ENCODE measurements at places on chromosomes 11 and 22.

- DNase-seq, result no peak
Observed at GRCh38 chr22:17827466-17827865, 53.2 kb upstream of the BID start.

DNA sequence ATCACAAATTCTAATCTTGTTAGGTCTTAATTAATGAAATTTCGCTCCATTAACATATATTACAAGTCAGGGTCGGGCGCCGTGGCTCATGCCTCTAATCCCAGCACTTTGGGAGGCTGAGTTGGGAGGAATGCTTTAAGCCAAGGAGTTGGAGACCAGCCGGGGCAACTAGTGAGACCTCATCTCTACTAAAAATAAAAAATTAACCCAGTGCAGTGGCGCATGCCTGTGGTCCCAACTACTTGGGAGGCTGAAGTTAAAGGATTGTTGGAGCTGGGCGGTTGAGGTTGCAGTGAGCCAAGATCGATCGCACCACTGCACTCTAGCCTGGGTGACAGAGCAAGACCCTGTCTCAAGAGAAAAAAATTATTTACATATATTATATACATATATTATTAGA lies 1.9 kb downstream of the TMA7B start:
- DNase-seq, result no peak

DNA sequence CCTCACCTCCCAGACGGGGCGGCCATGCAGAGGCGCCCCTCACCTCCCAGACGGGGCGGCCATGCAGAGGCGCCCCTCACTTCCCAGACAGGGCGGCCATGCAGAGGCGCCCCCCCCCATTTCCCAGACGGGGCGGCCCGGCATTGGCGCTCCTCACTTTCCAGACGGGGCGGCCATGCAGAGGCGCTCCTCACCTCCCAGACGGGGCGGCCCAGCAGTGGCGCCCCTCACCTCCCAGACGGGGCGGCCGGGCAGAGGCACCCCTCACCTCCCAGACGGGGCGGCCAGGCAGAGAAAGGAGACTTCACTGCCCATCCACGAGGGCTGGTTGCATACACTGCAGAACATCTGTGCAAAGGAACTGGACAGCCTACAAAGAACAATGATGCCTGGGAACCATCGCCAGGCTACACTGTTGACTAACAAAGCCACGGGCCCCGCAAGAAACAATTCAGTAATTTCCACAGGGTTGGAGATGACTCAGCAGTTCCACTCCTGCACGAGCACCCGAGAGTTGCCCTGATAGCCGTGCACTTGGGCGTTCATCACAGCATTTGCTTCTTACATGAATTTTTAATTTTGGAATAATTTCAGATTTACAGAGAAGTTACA lies 58.7 kb downstream of the CTTN start:
- no peak for DNase-seq

DNA sequence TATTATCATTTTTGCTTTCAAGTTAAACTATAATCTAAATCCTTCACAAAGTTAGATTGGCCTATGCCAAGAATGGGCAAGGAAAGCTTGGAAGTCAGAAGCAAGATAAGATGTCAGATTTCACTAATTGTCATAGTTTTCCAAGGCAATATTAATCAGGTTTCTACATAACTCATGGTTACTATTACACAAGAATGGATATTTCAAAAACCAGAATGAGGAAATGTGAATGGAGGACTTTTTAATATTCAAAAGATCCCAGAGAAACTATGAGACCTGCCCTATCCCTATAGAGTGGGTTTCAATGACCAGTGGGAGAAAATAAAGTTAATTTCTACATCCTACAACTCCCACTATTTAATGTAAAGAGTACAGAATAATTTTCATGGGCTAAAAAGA lies 203.2 kb downstream of the CASP12 start:
- DNase-seq, result no peak

DNA sequence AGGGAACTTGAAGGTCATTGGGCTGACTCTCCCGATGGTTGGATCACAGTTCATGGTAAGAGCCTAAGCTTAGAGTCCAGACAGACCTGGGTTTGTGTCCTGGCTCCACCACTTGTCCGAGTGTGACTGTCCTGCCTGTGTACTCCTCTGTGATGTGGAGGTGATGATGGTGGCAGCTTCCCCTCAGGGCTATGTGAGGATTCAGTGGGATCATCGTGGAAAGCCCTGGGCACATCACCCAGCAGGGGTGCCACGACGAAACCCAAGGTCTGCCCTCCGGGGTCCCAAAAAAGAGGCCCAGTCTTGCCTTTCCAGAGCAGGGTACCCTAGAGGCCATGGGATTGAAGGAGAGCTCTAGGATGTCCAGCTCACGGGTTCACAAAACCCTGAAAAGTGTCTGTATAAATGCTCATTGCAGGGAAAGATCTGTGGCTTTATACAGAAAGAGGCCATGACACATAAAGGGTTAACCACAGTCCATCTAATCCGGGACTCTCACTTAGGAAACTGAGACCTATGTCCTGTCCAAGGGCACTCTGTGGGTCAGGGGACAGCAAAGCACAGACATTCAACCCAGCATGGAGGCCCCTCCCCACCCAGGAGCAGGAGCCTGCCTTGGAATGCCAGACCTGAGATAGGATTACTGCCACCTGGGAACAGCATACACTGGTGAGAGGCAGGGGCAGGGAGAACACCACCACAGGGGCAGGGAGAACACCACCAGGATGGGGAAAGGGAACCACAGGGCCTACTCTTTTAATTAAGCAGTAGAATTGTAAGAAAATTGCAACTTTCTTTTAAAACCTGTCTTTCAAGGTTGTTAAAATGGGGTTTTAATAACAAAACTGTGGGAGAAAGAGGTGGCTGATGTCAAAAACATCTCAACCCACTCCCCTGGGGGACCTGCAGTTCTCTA lies 51.3 kb downstream of the IGLL5 start:
- DNase-seq, result no peak

DNA sequence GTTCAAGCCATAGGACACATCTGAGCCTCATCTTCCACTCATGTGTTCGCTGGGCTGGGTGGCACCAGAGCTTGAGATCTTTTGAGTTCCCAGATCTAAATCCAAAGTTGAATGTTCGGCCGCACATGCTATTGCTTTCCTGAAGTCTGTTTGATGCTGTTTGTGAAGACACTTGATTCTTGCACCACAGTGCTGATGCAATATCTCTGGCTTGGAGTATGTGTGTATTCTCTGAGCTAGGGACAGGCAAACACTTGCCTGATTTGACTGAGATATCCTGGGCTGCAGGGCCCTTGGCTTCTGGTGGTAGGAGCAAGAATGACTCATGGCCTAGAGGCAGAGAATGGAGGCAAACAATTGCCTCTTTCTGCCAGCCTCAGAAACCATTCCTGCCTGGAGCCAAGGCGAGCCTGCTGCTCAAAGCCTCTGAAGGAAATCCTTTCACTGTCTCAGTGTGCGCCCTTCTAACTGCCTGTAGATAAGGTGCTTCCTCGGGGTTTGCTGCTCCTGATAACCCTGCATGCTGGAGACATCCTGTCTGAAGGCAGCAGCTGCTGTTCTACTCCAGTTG lies 73.0 kb downstream of the CYB5R2 start:
- DNase-seq, result no peak

DNA sequence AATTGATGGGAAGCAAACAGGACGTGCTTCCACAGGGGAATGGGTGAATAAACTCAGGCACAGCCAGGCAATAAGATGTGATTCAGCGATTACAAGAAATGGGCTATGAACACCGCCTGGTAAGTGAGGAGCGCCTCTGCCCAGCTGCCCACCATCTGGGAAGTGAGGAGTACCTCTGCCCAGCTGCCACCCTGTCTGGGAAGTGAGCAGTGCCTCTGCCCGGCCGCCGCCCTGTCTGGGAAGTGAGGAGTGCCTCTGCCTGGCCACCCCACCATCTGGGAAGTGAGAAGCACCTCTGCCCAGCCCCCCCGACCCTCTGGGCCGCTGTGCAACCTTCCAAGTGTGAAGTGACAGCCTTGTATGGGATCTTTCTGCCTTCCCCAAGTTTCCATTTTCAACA lies 73.2 kb upstream of the PRR5 start:
- DNase-seq, result no peak

DNA sequence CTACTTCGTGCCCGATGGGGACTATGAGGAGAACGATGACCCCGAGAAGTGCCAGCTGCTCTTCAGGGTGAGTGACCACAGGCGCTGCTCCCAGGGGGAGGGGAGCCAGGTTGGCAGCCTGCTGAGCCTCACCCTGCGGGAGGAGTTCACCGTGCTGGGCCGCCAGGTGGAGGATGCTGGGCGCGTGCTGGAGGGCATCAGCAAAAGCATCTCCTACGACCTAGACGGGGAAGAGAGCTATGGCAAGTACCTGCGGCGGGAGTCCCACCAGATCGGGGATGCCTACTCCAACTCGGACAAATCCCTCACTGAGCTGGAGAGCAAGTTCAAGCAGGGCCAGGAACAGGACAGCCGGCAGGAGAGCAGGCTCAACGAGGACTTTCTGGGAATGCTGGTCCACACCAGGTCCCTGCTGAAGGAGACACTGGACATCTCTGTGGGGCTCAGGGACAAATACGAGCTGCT lies 751 bp downstream of the FIBIN start:
- DNase-seq, result no peak

DNA sequence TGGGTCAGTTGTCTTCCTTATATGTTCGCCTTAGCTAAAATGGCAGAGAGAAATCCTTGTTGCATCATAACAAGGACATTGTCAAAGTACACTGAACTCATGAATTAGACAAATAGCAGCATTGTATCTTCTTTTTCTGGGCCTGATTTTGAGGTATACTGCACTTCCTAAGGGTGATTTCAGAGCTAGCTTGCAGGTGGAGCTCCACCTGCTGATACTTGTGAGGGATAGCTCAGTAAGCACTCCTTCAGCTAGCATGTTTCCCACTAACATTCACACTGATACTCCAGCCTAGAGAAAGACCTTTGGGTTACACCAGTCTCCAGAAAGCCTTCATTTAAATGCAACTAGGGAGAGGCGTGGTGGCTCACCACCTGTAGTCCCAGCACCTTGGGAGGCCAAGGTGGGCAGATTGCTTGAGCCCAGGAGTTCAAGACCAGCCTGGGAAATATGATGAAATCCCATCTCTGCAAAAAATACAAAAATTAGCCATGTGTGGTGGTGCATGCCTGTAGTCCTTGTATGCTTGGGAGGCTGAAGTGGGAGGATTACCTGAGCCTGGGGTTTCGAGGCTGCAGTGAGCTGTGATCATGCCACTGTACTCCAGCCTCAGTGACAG lies 29.8 kb downstream of the JAM3 start:
- no peak for DNase-seq

- no peak for DNase-seq
Observed at GRCh38 chr11:69655479-69656428, 14.8 kb downstream of the CCND1 start.

DNA sequence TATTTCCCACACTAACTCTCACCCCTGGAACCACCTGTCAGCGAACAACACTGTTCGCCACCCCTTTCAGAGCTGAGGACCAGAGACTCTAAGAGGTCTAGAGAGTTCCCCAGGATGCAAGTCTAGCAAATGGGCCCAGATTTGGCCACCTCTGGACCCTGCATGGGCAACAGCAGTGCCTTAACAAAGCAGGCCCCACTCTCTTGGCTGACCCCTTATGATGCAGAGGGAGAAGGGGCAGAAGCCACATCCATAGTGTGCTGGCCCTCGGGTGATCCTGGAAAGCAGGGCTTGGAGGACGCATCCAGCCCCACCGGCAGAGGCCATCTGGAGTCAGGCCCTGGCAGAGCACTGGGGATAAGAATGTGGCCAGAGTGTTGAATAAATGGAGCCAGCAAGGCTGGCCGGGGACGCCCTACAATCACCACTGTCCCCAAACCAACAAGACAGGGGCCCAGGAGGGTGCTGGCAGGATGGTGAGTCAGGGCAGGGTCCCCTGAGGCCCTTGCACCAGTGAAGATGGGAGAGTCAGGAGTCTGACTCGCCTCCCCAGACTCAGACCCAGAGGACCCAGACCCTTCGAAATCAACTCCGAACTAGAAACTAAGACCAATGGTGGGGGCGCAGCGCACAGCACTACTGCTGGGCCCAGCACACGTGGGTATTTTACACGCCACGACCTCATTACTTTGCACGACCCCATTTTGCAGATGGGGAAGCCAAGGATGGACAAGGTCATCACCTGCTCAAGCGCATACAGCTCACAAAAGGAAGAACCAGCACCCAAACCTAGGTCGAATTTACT lies 6.5 kb downstream of the CSNK1E start:
- no peak for DNase-seq

DNA sequence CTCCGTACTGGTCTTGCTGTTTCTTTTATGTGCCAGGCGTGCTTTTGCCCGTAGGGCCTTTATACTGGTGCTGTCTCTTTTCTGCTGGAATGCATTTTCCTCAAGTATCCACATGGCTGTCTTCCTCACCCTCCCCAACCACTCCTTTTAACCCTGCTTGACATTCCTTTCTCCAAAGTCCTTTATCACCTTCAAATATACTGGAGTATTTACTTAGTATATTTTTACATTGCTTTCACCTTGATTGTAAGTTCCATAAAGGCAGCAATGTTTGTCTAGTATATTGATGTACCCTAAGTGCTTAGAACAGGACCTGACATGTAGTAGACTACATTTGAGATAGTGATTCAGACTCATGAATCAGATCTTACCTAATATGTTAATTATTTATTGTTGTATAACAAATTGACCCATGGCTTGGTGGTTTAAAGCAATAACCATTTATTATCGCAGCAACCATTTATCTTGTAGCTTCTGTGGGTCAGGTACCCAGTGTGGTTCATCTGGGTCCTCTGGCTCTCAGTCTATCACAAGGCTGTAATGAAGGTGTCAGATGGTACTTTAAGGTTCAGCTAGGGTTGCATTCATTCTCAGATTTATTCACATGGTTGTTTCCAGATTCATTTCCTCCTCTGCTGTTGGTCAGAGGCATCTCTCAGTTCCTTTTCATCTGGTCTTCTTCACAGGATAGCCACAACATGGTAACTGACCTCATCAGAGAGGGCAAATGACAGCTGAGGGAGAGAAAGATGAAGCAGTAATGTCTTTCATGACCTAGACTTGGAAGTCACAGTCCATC lies 34.2 kb downstream of the DDX10 start:
- DNase-seq, result no peak

- DNase-seq, result no peak
Observed at GRCh38 chr11:45079075-45079444, 67.4 kb upstream of the PRDM11 start.

DNA sequence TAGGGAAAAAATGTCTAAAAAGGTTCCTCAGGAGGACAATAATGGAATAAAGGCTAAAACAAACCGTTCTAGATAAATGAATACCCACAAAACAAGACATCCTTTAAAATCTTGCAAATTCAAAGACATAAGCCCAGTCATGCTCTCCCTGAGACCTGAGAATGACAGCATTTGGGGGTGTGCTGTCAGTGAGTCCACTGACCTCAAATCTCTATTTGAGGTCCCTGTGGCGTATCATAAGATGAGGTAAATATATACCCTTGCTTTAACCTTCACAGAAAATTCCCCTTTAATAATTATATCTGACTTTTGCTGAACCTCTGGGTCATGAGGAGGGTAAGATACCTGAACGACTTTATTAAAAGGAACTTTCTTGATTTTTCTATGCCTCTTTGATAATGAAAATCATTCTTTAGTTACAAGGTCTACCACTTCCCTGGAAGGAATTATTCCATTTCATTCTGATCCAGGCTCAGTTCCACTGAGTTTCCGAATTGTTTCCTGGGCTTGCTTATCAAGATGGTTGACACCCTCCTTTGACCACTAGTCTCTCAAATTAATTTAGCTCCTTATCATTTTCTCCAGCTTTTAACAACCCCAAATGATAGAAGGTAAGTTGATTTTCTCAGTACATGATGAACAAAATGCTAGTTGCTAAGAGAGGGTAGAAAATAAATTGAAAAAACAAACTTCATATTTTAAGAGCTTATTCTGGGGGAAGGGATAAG lies 53.8 kb upstream of the CHRM4 start:
- no peak for DNase-seq

All from stimulated activated CD4-positive, alpha-beta T cell treated with anti-CD3 and anti-CD28 coated beads, Interleukin-1b, Interleukin-23, amount 100 ng/mL, for 1 hour (primary cell).